ENCODE measurements at places on chromosomes 6 and 20.
A peak's percentile ranks its signal among the peaks of the same experiment; 100 is the strongest.

DNA sequence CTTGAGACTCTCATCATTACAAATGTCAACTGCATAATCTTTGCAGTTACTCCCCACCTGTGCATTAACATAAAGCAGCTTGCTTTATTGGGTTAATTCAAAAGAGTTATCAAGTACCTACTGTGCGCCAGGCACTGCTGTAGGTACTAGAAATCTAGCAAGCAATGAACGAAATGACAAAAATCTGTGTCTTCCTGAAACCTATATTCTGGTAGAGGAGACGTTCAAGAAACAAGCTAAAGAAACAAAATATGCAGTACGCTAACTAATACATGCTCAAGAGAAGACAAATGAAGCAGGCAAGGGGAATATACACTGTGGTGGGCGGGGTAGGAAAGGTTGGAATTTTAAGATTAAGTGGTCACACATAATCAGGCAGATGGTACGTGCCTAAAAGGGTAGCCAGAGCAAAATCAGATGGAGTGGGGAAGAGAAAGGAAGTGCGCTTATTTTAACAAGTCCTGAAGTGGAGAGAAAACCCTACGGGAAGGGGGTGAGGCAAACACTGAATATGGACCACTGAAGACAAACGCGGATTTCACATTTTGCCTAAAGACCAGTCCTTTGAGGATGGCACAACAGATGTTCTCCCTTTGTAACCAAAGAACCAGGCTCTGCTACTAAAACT lies 1.2 kb downstream of the ELOVL2 start:
- no peak for DNase-seq

DNA sequence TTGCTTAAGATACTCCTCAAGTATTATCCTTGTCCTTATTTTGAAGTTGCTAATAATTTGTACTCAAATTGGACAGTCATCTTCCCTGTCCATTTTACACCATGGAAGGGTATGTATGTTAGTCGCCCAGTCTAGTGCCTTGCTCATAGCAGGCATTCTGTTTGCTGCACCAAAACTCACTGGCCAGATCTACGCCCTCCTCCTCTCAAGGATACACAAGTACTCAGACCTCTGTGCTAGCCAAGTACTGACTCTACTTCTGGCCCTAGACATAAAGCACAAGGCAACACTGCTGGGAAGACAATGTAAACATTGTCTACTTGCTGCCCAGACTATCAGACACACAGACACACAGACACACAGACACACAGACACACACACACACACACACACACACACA lies 57.7 kb downstream of the DNAAF9 start:
- no peak for DNase-seq

DNA sequence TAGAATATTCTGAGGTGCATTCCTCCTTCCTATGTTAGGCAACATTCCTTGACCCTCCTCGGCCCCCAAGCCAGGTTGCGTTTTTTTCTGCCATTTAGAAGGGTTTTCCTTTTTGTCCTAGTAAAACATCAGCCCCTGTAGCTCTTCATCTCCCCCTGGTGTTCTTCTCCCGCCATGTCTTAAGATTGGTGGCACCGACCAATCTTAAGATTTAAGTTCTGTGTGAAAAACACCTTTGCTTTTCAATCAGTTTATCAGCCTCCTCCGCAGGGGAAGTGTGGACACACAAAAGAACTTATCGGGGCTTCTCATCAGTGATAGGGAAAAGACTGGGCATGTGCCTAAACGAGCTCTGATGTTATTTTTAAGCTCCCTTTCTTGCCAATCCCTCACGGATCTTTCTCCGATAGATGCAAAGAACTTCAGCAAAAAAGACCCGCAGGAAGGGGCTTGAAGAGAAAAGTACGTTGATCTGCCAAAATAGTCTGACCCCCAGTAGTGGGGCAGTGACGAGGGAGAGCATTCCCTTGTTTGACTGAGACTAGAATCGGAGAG lies 719 bp upstream of the EDN1 start:
- DNase-seq = peak; percentile 91

DNA sequence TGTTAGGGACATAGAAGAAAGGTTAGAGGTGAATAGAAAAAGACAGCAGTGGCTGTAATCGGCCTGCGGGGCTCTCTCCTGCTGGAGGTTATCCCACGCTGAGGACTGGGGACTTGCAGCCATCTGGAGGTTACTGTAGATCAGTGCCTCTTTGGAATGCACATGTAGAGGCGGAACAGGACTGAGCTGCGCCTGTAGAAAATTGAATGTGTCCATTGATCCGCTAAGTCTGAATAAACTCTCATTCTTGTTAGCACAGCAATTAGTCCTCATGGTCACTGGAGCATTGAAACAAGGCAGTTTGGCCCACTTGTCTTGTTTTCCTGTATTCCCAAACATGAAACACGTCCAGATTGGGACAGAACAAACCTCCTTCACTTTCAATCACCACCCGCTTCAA lies 46.3 kb upstream of the F13A1 start:
- no peak for DNase-seq

GRCh38 chr6:6595952-6596351 lies 7.4 kb downstream of the LY86 start:
- no peak for DNase-seq

DNA sequence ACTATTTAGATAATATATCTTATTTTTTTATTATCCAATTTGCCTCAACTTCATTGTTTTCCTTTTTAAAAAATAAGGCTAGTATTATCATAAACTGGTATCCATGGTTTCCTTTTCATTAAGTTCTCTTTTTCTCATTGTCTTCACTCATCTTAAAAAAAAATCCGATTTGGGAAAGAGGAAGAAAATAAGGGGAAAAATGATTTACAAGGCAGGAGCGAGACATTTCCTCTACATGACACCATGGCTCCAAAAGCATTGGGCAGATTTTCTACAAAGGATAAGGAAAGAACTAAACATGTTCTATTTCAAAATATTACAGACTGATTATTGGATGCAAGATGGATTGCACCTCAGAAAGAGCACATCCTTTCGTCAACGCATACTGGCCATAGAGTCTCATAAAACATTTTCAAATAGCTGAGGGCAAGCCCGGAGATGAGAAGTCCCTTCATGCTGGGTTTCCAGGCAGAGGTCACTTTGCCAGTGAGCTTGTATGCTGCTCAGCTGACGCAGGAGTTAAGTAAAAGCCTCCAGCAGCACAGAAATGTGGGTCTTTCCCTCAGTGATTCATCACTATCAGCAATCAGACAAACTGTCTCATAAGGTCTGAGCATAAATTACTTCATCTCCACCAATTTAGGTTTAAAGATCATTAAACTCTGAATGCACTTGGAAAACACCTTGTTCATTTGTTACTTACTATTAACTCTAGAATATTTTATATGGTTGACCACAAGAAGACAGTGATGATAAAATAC lies 129.0 kb upstream of the TNFAIP3 start:
- DNase-seq = peak; percentile 87

GRCh38 chr6:84062519-84063154 lies 29.1 kb downstream of the MRAP2 start:
- no peak for DNase-seq

DNA sequence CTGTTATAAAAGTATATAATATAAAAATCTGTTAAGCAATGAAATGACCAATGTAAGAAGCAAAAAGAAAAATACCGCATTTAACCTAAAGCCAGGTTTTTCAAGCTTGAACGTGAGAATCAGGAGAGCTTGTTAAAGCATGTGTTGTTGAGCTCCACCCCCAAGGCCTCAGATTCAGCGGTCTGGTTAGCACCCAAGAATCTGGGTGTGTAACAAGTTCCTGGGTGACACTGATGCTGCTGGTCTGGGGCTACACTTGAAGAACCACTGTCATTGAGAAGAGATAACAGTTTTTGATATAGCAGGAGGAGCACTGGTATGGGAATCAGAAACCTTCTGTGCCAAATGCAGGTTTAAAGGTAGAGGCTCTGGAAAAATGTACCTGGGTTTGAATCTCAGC lies 154.0 kb downstream of the ID4 start:
- DNase-seq = no peak

DNA sequence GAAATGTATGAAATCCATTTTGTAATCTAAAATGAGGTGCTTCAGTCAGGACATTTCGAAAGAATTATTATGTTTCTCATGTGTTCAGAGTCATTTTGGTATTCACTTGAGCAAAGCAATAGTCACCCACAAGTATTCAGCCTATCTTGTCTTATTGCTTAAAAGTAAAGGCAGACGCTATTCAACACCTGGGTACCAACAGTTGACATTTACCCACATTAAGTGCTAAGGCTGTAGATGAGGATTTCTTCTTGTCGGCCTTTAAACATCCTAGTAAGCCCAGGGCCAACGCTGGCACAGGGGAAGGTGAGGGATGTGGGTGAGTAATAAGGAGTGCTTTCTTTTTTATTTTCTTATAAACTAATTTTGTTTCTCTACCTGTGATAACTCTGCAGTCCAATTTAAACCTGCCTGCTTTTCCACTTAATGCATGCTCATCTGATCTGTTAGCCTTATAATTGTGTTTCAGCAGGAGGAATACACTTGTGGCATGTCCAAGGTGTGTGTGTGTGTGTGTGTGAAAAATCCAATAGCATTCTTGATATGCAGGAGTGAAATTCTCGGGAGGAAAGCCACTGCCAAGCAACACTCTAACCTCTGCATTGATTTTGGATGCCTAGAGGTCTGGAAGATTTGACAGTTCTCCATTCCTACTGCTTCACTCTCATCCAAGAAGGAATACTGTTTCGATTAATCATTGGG lies 252.0 kb downstream of the SOX4 start:
- DNase-seq = no peak

GRCh38 chr20:38883081-38883980 lies 42.9 kb upstream of the FAM83D start:
- no peak for DNase-seq

- no peak for DNase-seq
These were observed 268.5 kb upstream of the QKI start for GRCh38 chr6:163146036-163146435.

DNA sequence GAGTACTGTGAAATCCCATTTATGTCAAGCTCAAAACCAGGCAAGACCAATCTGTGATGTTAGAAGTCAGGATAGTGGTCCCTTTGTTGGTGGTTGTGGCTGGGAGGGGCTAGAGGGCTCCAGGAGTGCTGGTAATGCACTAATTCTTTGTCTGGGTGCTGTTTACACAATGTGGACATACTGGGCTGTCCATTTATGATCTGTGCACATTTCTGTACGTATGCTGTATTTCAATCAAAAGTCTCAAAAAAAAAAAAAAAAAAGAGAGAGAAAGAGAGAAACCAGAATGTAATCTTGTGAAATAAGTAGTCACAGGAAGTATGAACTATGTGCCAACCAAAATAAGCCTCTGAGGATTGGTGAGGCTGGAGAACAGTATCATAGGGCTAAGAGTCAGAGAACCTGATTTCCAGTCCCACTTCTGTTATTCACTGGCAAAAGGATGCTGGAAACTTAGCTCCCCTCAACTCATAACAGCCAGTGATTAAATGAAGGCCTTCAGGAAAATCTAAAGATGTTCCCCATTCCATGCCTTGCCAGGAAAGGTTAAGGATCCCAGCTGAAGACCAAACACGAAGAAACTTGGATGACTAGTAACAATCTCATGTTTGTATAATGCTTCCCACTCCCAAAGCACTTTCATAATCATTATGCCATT lies 19.6 kb upstream of the TRAM2 start:
- DNase-seq = no peak

DNA sequence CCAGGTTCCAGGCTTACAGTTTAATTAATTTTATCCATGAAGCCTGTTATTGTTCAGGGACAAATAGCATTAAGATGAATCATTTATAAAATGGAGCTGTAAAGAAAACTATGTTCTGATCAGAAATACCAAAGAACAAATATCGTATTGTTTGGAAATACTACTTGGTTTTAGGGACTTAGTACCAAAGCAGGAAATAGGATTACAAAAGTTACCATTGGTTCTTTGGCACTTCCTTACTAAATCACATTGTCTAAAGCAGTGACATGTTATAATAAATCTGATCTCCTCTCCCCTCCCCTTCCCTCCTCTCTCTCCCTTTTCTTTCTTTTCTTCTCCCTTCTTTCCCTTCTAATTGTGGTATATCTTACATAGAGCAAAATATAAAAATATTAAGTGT lies 29.6 kb downstream of the CRYBG1 start:
- no peak for DNase-seq

DNA sequence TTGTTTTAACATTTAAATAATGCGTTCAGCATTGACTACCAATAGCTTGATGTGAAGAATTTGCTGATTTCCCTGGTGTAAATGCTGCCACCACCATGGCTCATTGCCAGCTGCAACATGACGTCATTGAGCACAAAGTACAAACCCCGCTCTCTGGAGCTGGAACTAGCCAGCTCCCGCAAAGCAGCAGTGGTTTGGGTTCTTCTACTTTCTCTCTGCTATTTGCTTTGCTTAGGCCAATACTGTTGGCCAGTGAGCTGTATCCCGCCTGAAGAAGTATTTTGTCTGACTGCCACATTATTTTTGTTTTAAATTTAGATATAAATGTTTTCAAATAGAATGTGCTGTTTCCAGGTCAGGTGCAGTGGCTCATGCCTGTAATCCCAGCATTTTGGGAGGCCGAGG lies 47.4 kb upstream of the KIF13A start:
- no peak for DNase-seq

DNA sequence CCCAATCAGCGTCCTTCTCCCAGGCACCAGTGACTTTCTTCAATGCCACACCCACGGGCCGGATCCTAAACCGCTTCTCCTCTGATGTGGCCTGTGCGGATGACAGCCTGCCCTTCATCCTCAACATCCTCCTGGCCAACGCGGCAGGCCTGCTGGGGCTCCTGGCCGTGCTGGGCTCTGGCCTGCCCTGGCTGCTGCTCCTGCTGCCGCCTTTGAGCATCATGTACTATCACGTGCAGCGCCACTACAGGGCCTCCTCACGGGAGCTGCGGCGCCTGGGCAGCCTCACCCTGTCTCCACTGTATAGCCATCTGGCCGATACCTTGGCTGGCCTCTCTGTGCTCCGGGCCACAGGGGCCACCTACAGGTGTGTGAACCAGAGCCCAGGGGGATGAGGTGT lies 9.8 kb downstream of the DLK2 start:
- DNase-seq = no peak

GRCh38 chr6:45109551-45109950 lies 218.6 kb upstream of the RUNX2 start:
- no peak for DNase-seq

DNA sequence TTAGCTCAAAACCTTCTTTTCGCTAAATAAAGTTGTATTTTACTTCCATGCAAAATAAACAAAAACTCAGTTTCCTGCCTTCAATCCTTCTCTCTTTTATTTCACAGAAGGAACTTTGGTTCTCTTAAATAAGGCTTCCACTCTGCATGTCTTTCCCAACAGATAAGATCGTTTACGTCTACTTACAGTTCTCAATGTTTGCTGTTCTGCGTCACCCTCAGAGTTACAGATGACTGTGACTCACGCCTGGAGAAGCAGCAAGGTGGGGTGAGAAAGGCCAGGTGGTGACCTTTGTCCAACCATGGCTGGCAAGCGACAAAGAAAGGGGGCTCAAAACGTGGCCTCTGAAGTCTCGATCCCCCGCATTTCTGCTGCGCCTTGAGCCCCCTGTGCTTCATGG lies 51.4 kb upstream of the RPS6KA2 start:
- DNase-seq = peak; percentile 63

GRCh38 chr6:89944181-89944755 lies 50.0 kb downstream of the GJA10 start:
- DNase-seq = no peak

GRCh38 chr6:82818727-82819126 lies 246.9 kb downstream of the UBE3D start:
- no peak for DNase-seq

GRCh38 chr20:3239026-3239866 lies at the start of gene SLC4A11:
Gene SLC4A11, minus strand, starts transcription at chr20:3239190. Its CDS starts 53 bp downstream, at chr20:3239137.
- peak; percentile 39 for DNase-seq

Data from trophoblast cell (in vitro differentiated cells and primary cell).